ENCODE measurements at places on chromosomes 6 and 20.

DNA sequence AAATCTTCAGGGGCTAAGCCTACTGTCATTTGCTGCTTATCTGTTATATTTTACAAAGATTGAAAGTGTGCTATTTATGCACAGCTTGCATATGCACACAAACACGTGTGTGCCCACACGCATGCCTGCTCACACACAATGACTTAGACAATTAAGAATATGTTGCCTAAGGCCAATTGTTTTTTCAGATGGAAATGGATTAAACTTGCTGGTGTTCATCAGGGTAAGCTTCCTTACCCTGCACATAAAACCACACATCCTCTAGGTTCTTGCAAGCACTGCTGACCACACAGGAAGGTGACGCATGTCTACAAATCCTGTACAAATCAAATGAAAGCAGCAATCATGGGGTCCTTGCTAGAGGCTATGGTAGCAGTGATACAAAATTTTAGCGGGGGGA is 58.4 kb downstream of the GJA10 start:
- no peak overlapping the region for H3K27ac ChIP-seq
- DNase-seq, result no peak
- no peaks in the 10 kb centered on the region for H3K27me3 ChIP-seq
- no peaks in the 10 kb centered on the region for H3K36me3 ChIP-seq

- no peak for DNase-seq
- no peaks in the 10 kb centered on the region for H3K4me1 ChIP-seq
- H3K4me3 ChIP-seq, result no peak overlapping the region
These were observed 165.2 kb downstream of the HAO1 start for GRCh38 chr20:7775072-7775471.

- DNase-seq, result no peak
- H3K4me3 ChIP-seq, result no peak overlapping the region
- H3K4me1 ChIP-seq, result no peaks in the 10 kb centered on the region
- no peaks in the 10 kb centered on the region for H3K36me3 ChIP-seq
- no peak overlapping the region for H3K27ac ChIP-seq
These were observed 619.0 kb downstream of the FRK start for GRCh38 chr6:115441651-115442050.

DNA sequence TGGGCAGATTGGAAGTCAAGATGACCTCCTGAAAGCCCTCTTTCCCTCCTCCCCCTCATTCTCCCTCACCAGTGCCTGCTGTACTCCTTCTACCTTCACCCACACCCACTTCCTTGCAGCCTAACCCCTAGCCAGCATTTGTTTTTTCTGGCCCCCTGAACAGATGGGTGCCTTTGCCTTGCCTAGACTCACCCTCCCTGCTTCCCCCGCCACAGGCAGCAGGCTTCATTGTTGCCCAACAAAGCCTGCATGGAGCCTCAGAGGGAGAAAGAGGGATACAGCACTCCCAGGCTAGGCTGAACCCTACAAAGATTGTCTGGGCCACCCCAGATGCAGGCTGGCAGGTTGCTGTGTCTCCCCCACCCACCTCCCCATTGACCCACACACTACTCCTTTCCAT is 2.7 kb downstream of the MOCS1 start:
- peak overlapping the region; percentile 88 for H3K4me3 ChIP-seq
- no peaks in the 10 kb centered on the region for H3K27me3 ChIP-seq
- H3K36me3 ChIP-seq, result no peaks in the 10 kb centered on the region
- H3K4me1 ChIP-seq, result peaks cover 82% of the 10 kb centered on the region
- peak overlapping the region; percentile 94 for H3K27ac ChIP-seq
- DNase-seq, result no peak

DNA sequence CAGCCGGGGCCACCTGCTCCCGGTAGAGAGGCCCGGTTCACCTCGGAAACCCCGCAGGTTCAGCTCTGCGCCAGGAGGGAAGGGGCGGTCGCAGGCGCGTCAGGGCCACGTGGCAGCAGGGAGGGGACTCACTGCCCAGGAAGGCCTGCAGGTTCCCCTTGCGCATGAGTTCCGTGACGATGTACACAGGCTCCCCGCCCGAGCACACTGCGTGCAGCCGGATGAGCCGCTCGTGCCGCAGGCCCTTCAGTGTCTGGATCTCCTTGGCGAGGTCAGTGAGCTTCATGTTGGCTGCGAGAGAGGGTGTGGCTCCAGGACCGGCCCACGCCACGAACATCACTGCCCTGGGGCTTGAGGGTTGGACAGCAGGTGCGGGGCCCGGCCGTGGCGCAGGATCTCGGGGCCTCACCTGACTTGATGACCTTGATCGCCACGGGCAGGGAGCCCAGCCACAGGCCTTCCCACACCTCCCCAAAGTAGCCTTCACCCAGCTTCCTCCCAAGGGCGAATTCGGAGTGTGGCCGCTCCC is 4.9 kb upstream of the PTK6 start:
- no peak overlapping the region for H3K27ac ChIP-seq
- no peaks in the 10 kb centered on the region for H3K36me3 ChIP-seq
- H3K4me1 ChIP-seq, result no peaks in the 10 kb centered on the region
- H3K27me3 ChIP-seq, result no peaks in the 10 kb centered on the region
- H3K4me3 ChIP-seq, result no peak overlapping the region

DNA sequence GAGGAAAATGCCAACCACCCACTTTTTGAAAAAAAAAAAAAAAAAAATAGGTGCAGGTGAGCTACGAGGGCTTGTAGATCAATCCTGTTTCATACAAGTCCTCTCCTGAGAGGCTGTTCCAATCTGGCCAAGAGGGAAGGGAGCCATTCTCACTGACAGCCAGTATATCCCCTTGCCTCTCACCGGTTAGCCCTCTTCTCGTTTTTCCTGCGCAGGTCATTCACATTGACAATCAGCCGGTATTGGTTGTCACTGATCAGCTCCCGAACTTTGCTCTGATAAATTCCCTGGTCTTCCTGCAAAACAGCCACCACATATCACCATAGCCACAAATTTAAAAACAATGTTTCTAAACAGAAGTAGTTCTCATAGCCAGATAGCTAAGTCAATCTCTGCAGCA is 1.4 kb downstream of the MCM3 start:
- no peaks in the 10 kb centered on the region for H3K27me3 ChIP-seq
- peaks cover 48% of the 10 kb centered on the region for H3K36me3 ChIP-seq
- peak overlapping the region; percentile 76 for H3K4me3 ChIP-seq

GRCh38 chr6:107504270-107505026 is 14.5 kb downstream of the SOBP start:
- no peak for DNase-seq
- H3K27ac ChIP-seq, result no peak overlapping the region
- H3K36me3 ChIP-seq, result no peaks in the 10 kb centered on the region

- peaks cover 54% of the 10 kb centered on the region for H3K36me3 ChIP-seq
- DNase-seq, result no peak
- H3K27ac ChIP-seq, result no peak overlapping the region
- no peak overlapping the region for H3K4me3 ChIP-seq
- H3K27me3 ChIP-seq, result no peaks in the 10 kb centered on the region
These were observed 84.6 kb downstream of the SYNJ2 start for GRCh38 chr6:158066136-158066781.

DNA sequence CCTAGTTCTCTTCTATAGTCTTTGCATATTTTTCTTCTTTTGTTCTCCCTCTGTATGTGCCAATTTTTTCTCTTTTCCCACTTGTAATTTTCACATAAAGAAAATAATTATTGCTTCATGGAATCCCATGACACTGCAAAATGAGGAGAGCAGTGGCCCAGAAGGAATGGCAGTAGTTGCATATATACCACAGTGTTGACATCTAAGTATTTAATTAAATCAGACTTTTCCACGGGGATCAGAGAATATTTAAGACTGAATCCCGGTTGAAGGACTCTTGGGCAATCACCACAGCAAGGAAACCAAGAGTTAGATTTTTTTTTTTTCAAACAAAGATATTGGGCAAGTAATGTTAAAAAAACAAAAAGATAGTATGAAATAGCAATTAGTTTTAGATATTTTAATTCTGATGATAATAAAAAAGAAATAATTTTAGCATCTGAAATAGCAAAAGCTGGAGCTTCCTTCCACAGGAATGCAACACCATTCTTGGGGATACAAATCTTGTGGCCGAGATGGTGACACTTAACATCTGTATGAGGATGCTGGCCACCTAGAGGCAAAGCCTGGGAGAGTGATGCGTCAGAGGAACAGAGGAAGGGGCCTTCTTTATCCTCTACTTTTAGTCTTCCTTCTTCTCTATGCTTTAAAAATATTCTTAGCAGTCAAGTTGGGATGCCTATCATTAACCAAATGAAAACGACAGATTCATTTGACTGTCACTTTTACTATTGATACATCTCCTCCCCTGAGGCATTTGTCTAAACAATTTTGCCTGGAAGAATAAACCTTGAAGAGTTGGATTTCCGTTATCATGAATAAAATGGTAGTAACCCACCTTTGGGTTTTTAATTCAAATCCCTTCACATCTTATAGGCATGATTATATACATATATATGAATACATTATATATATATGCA is 356.2 kb downstream of the GJA1 start:
- H3K27ac ChIP-seq, result no peak overlapping the region
- H3K27me3 ChIP-seq, result no peaks in the 10 kb centered on the region
- no peak for DNase-seq
- no peaks in the 10 kb centered on the region for H3K4me1 ChIP-seq

- H3K27me3 ChIP-seq, result no peaks in the 10 kb centered on the region
- no peak for DNase-seq
- peak overlapping the region; percentile 60 for H3K27ac ChIP-seq
- no peak overlapping the region for H3K4me3 ChIP-seq
These were observed 46.1 kb downstream of the RALGAPA2 start for GRCh38 chr20:20666359-20666758.

DNA sequence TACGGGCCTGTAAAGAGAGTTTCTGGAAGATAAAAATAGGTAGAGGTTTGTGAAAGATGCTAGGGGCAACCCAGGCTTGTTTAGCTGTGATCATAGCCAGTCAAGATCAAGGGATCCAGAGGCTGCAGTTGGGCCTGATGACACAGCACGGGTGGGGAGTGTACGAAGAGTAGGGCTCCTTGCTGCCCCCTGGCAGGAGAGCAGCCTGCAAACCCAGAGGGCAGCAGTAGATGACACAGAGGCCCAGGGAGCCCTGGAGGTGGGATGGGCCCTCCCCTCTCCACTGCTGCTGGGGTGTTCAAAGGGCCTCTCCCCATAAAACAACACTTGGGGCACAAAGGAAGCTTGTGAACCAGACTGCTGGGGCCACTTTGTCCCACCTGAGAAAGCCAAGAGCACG is 47.2 kb downstream of the VEGFA start:
- no peak overlapping the region for H3K4me3 ChIP-seq
- H3K36me3 ChIP-seq, result no peaks in the 10 kb centered on the region
- H3K27ac ChIP-seq, result no peak overlapping the region

GRCh38 chr6:34237316-34237721 is 646 bp downstream of the HMGA1 start:
- no peaks in the 10 kb centered on the region for H3K36me3 ChIP-seq
- no peaks in the 10 kb centered on the region for H3K27me3 ChIP-seq
- H3K4me3 ChIP-seq, result peak overlapping the region; percentile 91
- no peaks in the 10 kb centered on the region for H3K4me1 ChIP-seq
- peak overlapping the region; percentile 96 for H3K27ac ChIP-seq
- DNase-seq, result no peak

GRCh38 chr20:62459488-62459887 is 16.3 kb downstream of the GATA5 start:
- DNase-seq, result no peak
- H3K36me3 ChIP-seq, result no peaks in the 10 kb centered on the region
- no peak overlapping the region for H3K27ac ChIP-seq
- H3K27me3 ChIP-seq, result no peaks in the 10 kb centered on the region

DNA sequence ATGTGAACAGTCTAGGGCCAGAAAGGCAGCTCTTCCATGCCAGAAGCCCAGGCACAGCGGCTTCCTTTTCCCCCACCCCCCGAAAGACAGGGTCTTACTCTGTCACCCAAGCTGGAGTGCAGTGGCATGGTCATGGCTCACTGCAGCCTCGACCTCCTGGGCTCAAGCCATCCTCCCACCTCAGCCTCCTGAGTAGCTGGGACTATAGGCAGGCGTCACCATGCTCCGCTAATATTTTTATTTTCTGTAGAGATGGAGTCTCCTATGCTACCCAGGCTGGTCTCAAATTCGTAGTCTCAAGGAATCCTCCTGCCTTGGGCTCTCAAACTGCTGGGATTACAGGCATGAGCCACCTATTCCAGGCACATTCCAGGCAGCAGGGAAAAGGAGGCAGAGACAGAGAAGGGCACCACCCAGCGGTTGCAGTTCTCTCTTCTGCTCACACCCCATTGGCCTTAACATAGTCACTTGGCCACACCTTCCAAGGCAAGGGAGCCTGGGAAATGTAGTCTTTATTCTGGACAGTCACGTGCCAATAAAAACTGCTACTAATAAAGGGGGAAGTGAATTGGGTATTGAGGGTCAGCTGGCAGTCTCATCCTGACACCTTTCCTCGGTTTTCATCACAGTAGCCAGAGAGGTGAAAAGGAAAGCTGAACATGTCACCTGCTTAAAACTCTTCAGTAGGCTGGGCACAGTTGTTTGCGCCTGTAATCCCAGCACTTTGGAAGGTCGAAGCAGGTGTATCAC is 205.9 kb downstream of the ZMYND8 start:
- peak; percentile 53 for DNase-seq
- H3K4me3 ChIP-seq, result no peak overlapping the region
- H3K4me1 ChIP-seq, result no peaks in the 10 kb centered on the region
- no peak overlapping the region for H3K27ac ChIP-seq
- no peaks in the 10 kb centered on the region for H3K27me3 ChIP-seq

GRCh38 chr6:11126876-11127275 is 15.4 kb upstream of the ERVFRD-1 start:
- H3K4me3 ChIP-seq, result no peak overlapping the region
- peaks cover 8% of the 10 kb centered on the region for H3K4me1 ChIP-seq
- H3K27me3 ChIP-seq, result no peaks in the 10 kb centered on the region
- DNase-seq, result no peak

DNA sequence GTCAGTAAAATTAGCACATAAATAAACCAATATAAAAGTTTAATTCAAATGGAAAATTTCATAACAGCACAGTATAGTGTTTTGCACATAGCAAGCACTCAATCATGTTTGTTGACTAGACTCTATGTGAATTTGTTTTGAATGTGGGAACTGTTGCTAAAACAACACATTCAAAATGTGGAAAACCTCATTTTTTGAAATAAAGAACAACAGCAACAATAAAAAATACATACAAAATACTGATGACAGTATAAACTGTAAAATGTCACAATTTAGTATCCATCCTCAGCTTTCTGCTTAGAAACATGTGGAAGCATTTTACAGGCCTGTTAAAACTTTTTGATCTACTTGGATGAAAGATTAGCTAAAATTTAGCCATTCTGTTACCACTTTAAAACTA is 47.4 kb downstream of the HDAC2 start:
- no peak for DNase-seq
- H3K27me3 ChIP-seq, result no peaks in the 10 kb centered on the region
- H3K36me3 ChIP-seq, result no peaks in the 10 kb centered on the region
- H3K4me3 ChIP-seq, result no peak overlapping the region
- H3K27ac ChIP-seq, result no peak overlapping the region

Measured in psoas muscle (tissue), 8 donors.